ENCODE measurements at places on chromosomes 11 and 22.
A peak's percentile ranks its signal among the peaks of the same experiment; 100 is the strongest.

GRCh38 chr11:60515144-60515855 is at the start of gene MS4A13:
Gene MS4A13 (plus strand): TSS chr11:60515392. CDS start chr11:60518084, 2,692 bp downstream.
- no peak for DNase-seq

- no peak for DNase-seq
Measured at GRCh38 chr11:103486604-103487003, 377.4 kb downstream of the DYNC2H1 start.

DNA sequence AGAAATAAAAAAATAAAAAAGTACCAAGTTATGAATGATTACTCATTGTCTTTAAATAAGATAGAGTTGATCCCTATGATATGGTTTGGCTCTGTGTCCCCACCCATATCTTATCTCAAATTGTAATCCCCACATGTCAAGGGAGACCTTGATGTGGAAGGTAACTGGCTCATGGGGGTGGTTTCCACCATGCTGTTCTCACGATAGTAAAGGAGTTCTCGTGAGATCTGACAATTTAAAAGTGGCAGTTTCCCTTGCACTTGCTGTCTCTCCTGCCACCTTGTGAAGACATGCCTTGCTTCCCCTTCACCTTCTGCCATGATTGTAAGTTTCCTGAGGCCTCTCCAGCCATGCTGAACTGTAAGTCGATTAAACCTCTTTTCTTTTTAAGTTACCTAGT is 18.8 kb downstream of the QSER1 start:
- no peak for DNase-seq

- no peak for DNase-seq
Measured at GRCh38 chr11:20293531-20293930, 70.0 kb upstream of the HTATIP2 start.

- no peak for DNase-seq
Measured at GRCh38 chr11:47923667-47924066, 56.7 kb upstream of the PTPRJ start.

- peak; percentile 21 for DNase-seq
Measured at GRCh38 chr22:30777587-30777986, 82.9 kb downstream of the OSBP2 start.

GRCh38 chr22:36737776-36738175 is 34.2 kb upstream of the CACNG2 start:
- DNase-seq: no peak

DNA sequence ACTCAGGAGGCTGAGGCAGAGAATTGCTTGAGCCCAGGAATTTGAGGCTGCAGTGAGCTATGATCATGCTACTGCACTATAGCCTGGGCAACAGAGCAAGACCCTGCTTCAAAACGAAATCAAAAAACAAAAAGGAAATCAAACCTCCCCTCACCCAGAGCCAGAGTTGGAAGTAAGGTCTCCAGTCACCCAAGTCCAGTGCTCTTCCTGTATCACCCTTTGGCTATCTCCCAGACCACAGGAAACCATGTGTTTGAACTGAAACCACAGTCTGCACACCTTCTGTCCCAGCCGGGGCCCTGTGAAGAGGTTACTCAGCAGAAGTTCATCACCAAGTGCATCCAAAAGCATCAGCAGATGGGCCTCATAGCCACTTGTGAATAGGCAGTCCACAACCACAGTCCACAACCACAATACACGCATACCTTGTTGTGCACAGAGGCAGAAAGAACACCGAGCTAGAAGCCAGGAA is 4.6 kb downstream of the MYH9 start:
- DNase-seq: no peak

DNA sequence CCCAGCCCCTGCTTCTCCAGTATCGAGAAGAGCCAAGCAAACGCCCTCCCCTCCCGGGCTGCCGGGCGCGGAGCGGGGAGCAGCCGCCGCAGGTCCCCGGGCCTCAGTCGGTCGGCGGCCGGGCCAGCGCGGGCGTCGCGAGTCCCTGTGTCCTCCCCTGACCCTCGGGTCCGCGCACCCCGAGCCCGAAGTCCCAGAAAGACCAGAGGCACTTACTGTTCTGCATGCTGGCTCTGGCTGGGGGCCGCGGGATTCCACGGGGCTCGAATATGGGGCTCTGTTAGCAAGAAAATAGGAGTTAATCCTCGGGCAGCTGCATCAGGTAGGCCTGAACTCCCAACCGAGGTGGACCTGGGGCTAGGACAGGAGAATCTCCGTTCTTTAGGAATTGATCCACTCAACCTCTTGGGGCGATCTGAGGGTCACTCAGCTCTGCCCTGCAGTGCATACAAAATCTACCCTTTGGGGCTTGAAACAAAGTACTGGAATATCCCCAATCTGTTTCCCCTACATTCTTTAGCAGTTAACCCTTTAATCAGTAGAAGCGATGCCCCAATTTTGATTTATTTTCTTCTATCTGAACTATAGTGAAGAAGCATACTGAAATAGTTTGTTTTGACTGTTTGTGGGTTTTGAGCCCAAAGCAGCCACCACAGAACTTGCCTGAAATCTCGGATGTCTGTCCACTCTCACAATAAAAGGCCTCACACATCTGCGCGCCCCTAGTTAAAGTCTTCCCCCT is 4.8 kb downstream of the PAX6 start:
- no peak for DNase-seq

- DNase-seq: peak; percentile 7
Measured at GRCh38 chr11:131867457-131868257, 497.2 kb downstream of the NTM start.

GRCh38 chr11:55826919-55827318 is at the start of gene OR5L2:
Gene OR5L2 (plus strand): TSS chr11:55827219. CDS start chr11:55827219, 0 bp downstream.
- DNase-seq: no peak
